Chondrocyte (in vitro differentiated cells): ENCODE measurements at places on chromosomes 13 and 19. TPM values are rescaled to one million over a fixed set of nuclear protein-coding genes. Genes with fewer than 3 reads are reported as not detected.

The NTF4 gene
- total RNA-seq: 1.1 to 1.6 TPM in 2 of 3 replicates, not detected in the other

The IL17D gene
- total RNA-seq: 6.0 to 12.3 TPM (median 12.1 TPM) in 3 replicates

The KLK12 gene
- not detected in 3 replicates for total RNA-seq

The SYNGR4 gene
- total RNA-seq: not detected in 3 replicates

The C19orf81 gene
- total RNA-seq: 1.7 to 4.3 TPM (median 2.5 TPM) in 3 replicates

The RASAL3 gene
- total RNA-seq: 0.05 TPM in 1 of 3 replicates, not detected in the others

The DCLK1 gene
- 7.3 to 25.8 TPM (median 7.9 TPM) in 3 replicates for total RNA-seq

The GGACT gene
- 10.3 to 11.3 TPM (median 11.3 TPM) in 3 replicates for total RNA-seq

The PLIN3 gene
- 91.8 to 93.2 TPM (median 93.0 TPM) in 3 replicates for total RNA-seq

The LILRA1 gene
- not detected in 3 replicates for total RNA-seq

The DPF1 gene
- 2.1 to 4.8 TPM (median 2.4 TPM) in 3 replicates for total RNA-seq

The POSTN gene
- 5,433 to 6,725 TPM (median 6,602 TPM) in 3 replicates for total RNA-seq
